ENCODE measurements at places on chromosomes 7 and 10.

GRCh38 chr7:88396295-88396947 lies 89.7 kb upstream of the STEAP4 start:
- DNase-seq: no peak

GRCh38 chr7:137074391-137075030 lies 206.1 kb downstream of the CHRM2 start:
- DNase-seq: no peak

DNA sequence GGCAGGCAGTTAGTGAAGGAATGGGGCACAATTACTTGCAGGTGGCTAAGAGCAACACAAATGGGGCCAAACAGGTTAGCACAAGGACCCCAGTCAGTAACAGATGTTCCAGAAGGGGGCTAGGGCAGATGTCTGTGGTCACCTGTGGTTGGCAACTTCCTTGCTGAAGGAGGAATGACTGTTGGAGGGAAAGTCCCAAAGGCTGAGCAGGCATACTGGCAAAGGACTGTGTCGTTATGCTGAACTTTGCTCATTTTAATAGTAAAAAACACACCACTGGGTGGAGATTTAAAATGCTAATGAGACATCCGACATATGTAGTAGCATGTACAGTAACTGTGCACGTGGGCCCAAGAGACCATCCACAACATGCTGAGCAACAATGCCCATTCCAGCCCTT lies 511.6 kb downstream of the CALN1 start:
- no peak for DNase-seq

DNA sequence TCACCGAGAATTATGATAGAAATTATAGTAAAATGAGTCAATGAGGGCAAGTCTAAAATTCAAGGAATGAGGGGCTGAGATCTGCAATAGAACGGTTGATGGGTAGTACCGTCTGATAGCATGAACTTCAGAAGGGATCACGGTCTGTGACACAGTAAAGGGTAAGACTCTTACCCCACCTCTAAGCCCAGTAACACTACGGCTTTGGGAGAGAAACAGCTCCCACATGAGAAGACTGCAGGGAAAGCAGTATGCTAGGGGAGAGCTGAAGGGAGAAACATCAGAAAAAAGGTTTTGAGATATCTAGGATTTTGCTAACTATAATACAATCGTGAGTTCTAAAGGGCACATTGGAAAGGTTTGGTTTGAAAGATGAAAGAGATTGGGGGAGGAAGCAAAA lies 12.8 kb upstream of the AKAP9 start:
- no peak for DNase-seq

- DNase-seq: no peak
Measured at GRCh38 chr7:148044173-148044572, 546.4 kb upstream of the C7orf33 start.

- DNase-seq: no peak
Measured at GRCh38 chr7:22686620-22687019, 40.4 kb upstream of the IL6 start.

DNA sequence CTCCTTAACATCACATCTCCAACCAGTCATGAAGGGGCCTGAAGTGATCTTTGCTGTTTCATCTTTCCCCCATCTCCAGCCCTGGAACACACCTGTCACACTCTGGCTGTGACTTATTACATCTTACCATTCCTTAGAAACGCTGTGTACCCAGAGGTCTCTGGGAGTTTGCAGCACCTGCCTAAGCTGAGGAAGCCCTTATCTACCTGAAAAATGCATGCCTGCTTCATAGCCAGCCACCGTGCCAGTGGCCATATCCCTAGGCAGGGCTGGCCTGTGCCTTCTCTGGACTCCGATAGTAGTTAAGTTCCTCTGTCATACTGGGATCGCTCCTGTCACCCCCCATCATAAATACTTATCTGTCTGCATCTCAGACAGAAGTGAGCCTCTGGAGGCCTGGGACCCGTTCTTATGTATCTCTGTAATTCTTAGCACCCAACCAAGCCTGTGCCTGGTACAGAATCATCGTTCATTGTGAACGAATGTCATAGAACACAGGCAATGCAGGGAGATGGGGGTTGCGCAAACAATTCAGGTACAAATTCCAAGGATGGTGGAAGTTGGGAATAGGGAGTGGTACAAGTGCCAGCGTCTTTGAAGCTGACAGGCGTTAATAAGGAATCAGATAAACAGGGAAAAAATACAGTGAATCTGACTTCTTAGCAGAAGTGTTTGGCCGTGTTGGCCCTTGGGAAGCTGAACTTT lies 254.6 kb downstream of the CAMK1D start:
- DNase-seq: no peak

DNA sequence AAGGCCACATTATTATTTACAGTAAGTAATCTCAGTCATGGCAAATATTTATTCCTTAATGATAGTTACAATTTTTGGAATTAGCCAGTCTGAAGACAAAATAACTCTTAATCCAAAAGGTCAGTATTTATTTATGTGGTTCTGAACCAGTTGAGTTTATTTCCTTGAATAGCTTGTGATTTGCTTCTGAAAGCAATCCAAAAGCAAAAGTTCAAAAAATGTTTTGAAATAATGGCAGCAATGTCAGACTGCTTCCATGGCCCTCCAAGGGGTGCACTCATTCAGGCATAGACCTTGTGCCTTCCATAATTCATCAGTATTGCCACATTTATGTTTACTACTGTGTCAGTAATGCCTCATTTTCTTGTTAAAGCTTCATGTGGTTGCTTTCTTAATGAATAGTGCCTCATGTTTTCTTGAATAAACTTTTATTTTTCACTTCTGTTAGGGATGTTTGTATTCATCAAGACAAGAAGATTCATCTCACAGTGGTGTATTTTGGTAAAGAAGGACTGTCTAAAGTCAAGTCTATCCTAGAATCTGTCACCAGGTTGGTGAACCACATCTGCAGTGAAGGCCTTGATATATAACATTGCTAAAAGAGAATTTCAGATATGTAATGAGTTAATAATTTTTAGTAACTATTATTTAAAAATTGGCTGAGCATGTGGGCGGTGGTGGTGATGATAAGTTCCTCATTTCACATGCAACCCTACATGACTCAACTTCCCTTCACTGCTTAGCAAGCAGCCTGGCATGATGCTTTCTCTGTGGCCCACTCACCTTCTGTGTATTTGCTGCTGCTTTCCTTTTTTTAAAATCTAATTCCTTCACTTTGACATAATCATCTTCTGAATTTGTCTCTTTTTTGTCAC lies 22.0 kb downstream of the CSGALNACT2 start:
- DNase-seq: peak; percentile 32

GRCh38 chr7:82567356-82567755 lies 123.8 kb upstream of the CACNA2D1 start:
- no peak for DNase-seq
